ENCODE measurements at places on chromosomes 1 and 21.

DNA sequence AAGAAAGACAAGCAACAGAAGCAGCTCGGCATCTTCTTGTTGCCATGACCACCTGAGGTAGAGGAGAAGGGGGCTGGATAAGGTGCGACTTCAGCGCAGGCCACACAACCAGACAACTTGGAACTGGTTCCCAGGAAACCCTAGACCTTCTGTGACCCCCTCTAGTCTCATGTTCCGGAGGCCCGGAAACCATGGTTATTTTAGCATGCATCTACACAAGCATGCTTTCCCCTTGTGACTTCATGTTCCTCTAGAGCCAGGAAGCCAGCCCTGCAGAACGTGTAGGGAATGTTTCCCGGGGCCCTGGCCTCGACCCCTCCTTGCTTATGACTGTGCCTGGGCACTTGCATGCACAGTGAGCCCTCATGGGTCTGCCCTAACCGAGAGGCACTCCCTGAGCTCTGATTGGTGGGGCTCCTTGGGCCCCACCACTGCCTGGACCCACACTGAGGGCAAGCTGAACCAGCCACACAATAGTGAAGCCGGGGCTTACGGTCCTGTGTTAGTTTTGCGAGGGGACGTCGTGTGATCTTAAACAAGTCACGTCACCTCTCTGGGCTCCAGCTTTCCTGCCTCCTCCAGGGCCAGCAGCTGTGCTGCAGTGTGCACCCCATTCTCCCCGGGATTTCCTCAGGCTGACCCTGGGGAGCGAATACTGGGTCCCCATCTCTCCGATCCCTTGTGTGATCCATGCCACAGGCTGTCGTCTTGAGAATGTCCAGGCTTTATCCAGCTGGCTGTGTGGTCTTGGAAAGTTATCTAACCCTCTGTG lies 12.0 kb upstream of the MX2 start:
- no peak for DNase-seq

DNA sequence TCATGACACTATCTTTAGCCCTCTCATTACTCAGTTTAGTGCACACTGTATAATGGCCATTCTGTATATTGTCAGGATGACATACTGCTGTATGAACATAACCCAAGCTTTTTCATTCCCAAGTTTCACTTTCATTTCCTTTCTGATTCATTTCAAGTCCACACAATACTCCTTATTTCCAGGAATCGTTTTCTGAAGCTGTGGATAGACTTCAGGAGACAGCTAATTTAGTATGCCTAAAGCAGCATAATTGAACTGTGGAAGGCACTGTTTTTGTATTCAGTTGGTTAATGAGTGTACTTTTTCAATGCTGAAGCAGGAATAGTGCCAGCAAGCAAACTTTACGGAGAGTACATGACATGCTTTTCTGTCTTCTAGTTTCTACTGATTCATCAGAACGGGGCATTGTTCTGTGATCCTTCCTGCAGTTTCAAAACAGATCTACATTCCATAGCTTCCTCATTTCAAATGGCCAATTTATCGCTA lies 578.5 kb upstream of the ZP4 start:
- DNase-seq: no peak

- DNase-seq: no peak
Observed at GRCh38 chr1:87084244-87084836, 169.9 kb downstream of the HS2ST1 start.

DNA sequence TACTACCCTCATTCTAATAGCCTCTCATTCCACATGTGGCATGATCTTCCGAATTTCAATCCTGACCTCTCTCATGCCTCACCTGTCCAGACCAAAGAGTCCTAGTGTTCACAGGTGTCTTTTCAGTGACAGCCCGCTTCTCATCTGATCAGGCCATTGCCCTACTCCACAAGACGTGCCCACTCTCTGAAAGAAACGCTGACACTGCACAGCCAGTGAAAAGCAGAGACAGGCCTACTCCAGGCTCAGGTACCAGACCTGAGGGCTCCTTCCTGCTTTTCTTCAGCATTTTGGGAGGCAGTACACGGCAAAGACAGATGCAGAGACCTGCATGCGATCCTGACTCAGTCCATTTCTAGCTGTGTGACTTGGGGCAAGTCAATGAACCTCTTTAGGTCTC lies 43.0 kb downstream of the SUSD4 start:
- DNase-seq: no peak

DNA sequence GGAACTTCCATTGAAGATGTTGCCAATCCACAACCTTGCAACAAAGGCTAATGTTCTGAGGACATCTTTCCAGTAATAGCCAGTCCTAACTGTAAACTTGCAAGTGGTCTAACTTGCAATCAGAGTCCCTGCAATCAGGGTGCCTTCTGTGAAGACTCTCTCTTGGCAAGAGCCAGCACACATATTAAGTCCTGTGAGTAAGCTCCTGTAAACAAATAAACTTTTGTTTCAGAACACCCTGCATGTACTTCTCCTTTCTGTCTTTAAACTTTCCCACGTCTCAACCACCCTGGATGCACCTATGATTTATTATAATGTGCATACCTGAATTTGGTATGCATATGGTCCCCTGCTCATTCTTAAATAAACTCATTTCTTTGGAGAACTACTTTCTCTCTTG lies 9.1 kb downstream of the GBP7 start:
- DNase-seq: no peak
